ENCODE measurements at places on chromosomes 6 and 20.
A peak's percentile ranks its signal among the peaks of the same experiment; 100 is the strongest.

- DNase-seq, result no peak
These were observed 19.5 kb upstream of the IER3 start for GRCh38 chr6:30763618-30764489.

DNA sequence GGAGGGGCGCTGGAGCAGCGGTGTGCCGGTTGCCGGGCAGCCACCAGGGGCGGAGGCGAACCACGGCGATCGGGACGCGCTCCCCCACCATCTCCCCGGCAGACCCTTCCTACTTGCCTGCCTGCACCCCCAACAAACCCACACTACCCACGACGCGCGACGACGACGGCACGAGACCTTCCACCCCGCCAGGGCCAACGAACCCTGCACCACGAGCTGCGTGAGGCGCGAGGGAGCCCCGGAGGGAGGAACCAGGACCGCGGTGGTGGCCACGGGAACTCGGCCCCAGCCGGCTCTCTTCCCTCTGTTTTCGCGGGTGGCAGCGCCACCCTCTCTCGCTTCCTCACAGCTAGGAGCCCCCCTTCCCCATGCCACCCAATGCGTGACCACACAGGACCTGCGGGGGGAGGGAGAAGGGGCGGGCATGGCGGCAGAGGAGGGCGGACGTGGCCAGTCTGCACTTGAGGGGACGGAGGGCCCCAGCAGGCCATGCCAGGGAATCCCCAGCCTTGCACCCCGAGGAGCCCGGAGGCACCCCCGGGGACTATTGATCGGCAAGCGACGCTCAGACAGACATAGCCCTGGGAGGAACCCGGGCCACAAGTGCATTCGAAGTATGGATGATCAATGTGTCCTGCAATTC, 1516.4 kb upstream of the DEFB115 start:
- no peak for DNase-seq

- DNase-seq, result no peak
These were observed 106.8 kb upstream of the PREP start for GRCh38 chr6:105509506-105510331.

- no peak for DNase-seq
These were observed 18.1 kb downstream of the MTRES1 start for GRCh38 chr6:107045826-107046675.

GRCh38 chr6:125612345-125612846, 137.0 kb upstream of the HEY2 start:
- no peak for DNase-seq

DNA sequence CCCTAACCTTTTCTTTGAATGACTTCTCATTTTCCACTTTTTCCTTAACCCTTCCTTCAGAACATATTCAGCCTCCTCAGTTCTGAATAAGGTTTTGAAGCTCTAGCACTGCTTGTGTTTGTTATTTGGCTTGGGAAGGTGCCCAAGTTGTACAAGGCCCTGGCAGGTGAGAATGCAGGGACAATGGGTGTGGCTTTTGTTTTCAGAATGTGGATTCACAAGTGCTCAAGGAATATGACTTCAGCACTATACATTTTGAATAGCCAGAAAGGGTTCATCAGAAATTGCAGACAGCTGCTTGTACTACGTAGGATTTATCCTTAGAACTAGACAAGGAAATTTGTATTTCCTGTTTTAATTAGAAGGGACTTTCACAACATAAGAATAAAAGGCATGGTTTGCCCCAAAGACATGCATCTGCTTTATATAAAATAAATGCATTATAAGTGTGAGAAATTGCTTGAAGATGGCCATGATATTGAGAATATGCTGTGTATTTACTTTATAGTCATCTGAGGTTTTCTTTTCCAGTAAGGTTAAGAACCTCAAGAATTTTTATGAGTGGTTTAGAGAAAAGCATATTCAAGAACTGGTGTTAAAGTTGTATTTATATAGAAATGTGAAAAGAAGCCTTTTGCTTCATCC, 29.3 kb upstream of the PRDM1 start:
- DNase-seq, result no peak

DNA sequence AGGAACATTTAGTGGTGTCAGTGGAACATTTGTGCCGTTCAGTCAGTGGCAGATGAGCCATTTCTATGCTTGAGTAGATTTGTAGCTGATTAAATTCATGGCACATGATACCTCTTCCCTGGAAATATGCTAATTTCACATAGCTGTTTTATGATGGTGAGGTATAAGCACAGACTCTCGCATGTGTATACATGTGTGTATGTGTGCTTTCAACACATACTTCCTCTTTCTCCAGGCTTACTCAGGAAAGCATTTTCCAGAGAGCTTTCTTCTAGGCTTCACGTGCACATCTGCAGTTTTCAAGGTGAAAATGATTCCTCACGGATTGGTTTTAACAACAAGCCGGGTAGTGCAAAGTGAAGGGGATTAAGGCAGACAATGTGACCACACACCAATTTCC, 396.5 kb downstream of the HDGFL1 start:
- DNase-seq, result no peak

GRCh38 chr6:117976030-117976651, 69.1 kb downstream of the SLC35F1 start:
- DNase-seq, result peak; percentile 35

GRCh38 chr6:41355952-41356351, 20.5 kb downstream of the NCR2 start:
- no peak for DNase-seq

- no peak for DNase-seq
These were observed 16.3 kb upstream of the FAM8A1 start for GRCh38 chr6:17583811-17584210.

Data from iPS DF 6.9 (cell line).